ENCODE measurements at places on chromosomes 2 and 18. TPM values are rescaled to one million over a fixed set of nuclear protein-coding genes. Genes with fewer than 3 reads are reported as not detected.

Gene ACVR1
- total RNA-seq: 13.7 TPM

Gene SULT1C4
- 4.1 TPM for total RNA-seq

Gene CAVIN2
- 249 TPM for total RNA-seq

Gene NCKAP5
- total RNA-seq: 0.49 TPM

Gene OXER1
- not detected for total RNA-seq

Gene THSD7B
- total RNA-seq: not detected

Gene VWA3B
- total RNA-seq: not detected

Gene CRYBA2
- not detected for total RNA-seq

Gene ANKRD23
- total RNA-seq: not detected

Gene MPP4
- 13.2 TPM for total RNA-seq

Gene ID2
- total RNA-seq: 90.1 TPM

Gene IAH1
- 44.8 TPM for total RNA-seq

Gene CD8B
- not detected for total RNA-seq

Gene RAX
- total RNA-seq: not detected

Gene TXNL1
- 75.9 TPM for total RNA-seq

Gene SPATA3
- not detected for total RNA-seq

Gene SLC4A5
- total RNA-seq: 0.05 TPM

Gene UGT1A3
- not detected for total RNA-seq

Gene MROH2A
- not detected for total RNA-seq

Gene METTL21A
- 17.6 TPM for total RNA-seq

Gene ADD2
- 15.4 TPM for total RNA-seq

Gene MC2R
- total RNA-seq: not detected

Gene ANKRD62
- total RNA-seq: not detected

Gene CERKL
- not detected for total RNA-seq

Gene KCNG3
- not detected for total RNA-seq

Gene TMEM17
- 1.4 TPM for total RNA-seq

Gene SCN9A
- 0.30 TPM for total RNA-seq

Gene SPC25
- total RNA-seq: 18.8 TPM

Gene MAP3K19
- not detected for total RNA-seq

Gene CROCC2
- not detected for total RNA-seq

Gene NEB
- 0.30 TPM for total RNA-seq

Gene TRAK2
- total RNA-seq: 22.8 TPM

Gene SAG
- not detected for total RNA-seq

Gene SERPINB13
- total RNA-seq: not detected

Gene FTCDNL1
- 0.93 TPM for total RNA-seq

Gene RAB12
- total RNA-seq: 56.8 TPM

Gene CPLX4
- not detected for total RNA-seq

Gene LINC00305
- total RNA-seq: not detected

Gene TCF23
- not detected for total RNA-seq

Gene CPS1
- total RNA-seq: 1.5 TPM

Gene VSNL1
- total RNA-seq: not detected

Gene SLC40A1
- 3.1 TPM for total RNA-seq

Gene SLC20A1
- total RNA-seq: 78.7 TPM

Gene SLC9A4
- total RNA-seq: not detected

Data from mammary microvascular endothelial cell (primary cell).